ENCODE measurements at places on chromosomes 16 and 17.

- no peak for DNase-seq
Observed at GRCh38 chr16:50298591-50299507, 32.5 kb downstream of the ADCY7 start.

DNA sequence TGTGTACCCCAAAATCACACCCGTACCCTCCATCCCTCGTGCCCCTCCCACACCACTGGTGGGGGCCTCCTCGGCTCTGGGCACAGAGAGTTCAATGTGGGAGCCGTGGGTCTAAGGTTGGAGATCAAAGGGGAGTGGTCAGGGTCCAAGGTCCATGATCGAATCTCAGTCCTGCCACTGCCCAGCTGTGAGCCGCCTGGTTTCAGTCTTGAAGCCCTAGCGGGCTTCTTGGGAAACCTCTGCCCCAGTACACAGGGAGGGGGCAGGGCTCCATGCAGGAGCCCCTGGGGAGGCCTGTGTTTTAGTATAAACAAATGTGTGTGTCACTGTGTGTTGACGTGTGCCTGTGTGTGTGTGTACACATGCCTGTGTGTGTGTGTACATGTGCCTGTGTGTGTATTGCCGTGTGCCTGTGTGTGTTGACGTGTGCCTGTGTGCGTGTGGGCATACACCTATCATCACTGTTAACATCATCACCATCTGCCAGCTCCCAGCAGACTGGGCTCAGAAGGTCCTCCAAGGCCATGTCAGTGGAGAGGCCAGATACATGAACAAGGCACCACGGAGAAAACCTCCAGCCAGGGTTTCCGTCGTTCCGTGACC lies 26.5 kb upstream of the ZNF469 start:
- no peak for DNase-seq

GRCh38 chr16:81715358-81716196 lies 63.5 kb upstream of the PLCG2 start:
- no peak for DNase-seq

DNA sequence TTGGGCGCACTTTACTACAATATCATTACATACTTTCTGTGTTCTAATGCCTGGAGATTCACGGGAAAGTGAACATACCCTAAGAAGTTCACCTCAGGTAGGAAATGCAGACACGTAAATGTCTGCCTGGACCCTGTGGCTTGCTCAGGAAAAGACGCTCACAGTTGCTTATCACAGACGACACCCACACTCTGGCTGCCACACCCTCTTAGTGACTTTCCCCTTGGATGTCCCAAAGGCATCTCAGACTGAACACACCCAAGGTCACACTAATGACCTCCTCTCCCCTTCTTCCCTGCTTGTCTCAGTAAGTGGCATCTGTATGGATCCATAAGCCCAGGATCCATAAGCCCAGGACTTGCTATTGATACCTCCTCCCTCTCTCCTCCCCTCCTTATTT lies 32.6 kb downstream of the CDRT15 start:
- DNase-seq = no peak

DNA sequence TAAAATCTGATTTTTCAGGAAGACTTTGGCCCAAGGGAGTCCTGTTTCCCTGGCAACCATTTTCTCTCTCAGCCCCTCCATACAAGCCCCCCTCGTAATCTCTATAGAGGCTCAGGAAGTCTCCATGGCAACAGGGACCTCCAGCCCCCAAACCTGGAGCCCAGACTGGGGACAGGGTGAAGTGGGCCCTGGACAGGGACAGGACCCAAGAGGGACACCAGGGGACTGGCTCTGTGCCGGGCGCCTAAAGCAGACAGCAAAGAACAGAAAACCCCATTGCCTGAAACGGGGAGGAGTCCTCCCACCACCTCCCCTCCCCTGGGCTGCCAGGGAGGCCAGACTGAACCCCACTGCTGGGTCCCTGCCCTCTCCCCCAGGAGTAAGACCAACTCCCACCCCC lies 40.6 kb downstream of the CPNE2 start:
- no peak for DNase-seq

GRCh38 chr16:56997264-56997663 lies 7.9 kb downstream of the NLRC5 start:
- DNase-seq = no peak

DNA sequence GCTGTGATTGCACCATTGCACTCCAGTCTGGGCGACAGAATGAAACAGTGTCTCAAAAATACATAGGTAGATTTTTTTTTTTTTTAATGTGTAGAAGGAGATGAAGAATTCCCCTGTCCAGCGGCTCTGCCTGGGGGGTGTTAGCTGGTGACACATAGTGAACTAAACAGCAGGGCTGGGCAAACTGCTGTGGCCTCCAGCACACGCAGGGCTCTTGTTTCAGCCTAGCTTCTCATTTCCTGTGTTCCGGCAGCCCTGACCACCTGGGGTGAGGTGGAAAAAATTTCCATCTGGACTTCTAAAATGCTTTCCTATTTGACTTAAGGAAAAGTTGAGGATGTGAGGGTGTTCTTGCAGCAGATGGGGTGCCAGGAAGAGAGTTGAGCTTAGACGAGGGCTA lies 33.3 kb upstream of the RGS9 start:
- DNase-seq = no peak

DNA sequence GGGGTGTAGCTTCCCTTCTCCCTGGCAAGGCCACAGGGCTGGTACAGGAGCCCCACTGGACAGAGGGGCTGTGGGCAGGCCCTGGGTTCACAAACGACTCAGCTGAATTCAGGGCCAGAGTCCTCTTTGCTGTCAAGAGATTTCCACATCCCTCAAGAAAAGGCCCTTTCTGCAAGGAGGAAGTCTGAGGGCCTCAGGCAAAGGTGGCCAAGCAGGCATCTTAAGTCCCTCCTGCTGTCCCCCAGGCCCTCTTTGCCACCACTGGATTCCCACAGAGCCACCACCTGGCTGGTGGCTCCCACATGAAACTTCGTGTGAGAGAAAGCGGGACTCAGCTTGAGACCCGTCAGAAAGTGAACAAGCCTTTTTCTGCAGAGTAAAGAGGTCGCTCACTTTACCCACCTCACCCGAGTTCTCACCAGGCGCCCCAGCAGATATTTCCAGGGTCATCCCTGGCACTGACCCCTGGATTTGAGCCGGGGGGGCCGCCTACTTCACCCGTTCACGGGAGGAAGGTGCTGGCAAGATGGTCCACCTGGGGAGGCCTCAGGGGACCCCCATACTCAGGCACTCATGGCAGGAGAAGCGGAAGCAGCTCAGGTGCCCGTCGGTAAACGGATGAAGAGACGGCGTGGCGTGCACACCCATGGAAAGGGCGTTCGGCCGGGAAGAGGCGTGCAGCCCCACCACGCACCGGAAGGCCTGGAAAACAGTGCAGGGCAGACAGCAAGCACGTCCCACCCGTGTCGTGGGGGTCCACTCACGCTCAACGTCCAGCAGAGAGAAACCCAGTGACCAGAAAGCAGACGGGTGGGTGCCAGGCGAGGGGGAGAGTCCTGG lies 3.6 kb downstream of the RNF166 start:
- DNase-seq = peak; percentile 70

DNA sequence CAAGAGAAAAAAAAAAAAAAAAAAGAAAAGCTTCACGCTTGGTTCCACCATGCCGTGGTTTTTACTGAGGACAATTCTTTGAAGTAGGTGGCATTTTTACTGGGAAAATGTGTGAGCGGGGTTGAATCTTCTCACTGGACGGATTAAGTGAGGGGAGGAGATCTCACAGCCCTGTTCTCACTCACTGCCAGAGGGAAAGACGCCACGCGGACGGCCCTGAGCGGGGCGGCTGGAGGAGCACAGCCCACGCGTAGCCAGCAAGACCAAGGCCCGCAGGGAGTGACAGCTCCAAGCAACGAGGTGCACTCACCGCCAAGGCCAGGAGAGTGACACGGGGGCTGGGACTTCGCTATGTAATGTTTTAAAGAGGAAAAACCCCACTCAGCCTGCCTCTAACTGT lies 43.1 kb downstream of the MRM3 start:
- no peak for DNase-seq

- no peak for DNase-seq
Observed at GRCh38 chr17:49748791-49749190, 15.1 kb downstream of the FAM117A start.

DNA sequence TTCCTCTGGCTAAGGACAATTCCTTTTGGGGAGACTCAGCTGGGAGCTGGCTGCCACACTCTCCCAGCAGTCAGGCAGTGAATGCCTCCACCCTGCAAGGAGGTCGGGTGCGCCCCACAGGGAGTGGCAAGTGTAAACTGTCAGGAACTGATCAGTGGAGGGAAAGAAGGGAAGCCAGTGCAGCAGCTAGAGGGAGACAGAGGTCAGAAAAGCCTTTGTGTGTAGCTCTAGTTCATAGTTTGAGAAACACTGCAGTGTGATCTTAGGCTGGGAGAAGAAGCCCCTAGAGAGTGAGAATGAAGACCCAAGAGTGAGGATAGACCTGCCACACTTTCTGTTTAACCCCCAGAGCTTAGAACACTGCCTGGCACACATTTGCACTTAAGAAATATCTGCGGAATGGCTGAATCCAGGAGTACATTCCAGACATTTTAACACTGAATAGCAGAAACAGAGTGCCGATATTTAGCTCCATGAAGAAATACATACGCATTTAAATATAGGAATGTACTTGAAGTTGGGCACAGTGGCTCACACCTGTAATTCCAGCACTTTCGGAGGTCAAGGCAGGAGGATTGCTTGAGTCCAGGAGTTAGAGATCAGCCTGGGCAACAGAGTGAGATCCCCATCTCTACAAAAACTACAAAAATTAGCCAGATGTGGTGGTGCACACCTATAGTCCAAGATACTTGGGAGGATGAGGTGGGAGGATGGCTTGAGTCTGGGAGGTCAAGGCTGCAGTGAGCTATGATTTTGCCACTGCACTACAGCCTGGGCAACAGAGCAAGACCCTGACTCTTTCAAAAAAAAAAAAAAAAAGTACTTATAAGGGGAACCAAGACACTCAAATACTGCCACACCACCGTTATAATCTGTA lies 11.1 kb upstream of the SLC5A11 start:
- DNase-seq = peak; percentile 6

DNA sequence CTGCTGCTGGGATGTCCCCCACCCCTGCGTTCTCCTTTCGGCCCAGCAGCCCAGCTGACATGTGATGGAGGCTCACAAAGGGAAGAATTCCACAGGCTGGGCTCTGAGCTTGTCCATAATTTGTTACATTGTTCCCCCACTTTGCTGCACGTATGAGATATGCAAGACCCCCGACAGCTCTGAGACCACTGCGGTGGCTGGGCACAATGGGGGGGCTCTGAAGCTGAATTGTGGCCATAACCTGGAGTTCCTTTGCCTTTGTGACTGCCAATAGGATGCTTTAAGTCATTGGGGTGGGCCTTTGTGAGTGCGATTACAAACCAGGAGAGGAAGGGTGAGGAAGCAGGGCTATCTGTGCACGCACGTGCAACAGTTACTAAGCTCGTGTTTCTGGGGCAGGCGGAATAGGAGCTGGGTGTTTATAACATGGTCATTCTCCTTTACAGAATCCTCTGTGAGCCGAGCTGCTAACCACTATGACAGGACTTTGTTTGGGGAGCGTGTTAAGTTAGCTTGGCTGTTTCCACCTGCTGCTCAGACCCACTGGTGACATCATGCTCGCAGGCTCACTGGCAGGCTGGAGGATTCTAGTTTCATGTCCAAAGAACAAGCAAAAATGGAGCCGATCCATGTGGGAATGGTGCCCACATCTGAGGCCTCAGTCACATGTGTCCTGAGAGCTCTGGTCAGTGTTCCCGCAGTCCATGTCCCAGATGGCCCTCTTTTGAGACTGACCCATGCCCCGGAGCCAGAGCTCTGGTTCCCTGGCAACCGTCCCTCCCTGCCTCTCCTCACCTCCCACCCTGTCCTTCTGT lies 208.3 kb upstream of the SALL1 start:
- DNase-seq = no peak

DNA sequence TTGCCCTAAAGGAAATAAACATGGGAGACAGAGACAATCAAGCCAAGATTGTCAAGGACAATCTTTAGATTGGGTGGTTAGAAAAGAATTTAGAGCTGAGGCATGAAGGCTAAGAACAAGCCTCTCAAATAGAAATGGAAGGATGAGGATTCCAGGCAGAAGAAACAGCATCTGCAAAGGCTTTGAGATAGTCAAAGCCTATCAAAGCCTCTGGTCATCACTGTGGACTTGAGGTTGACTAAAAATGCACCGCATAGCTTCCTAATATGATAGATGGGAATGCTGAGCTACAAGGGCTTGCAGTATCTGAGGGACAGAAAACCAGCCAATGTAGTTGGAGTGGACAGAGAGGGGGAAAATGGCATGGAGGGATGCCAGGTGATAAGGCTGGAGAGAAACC lies 109.8 kb upstream of the FAM20A start:
- DNase-seq = no peak

- no peak for DNase-seq
Observed at GRCh38 chr16:12267491-12267890, 291.0 kb downstream of the SNX29 start.

GRCh38 chr17:1939981-1940809 lies 84.9 kb downstream of the RTN4RL1 start:
- no peak for DNase-seq

- no peak for DNase-seq
Observed at GRCh38 chr16:66146798-66147197, 219.7 kb upstream of the CDH5 start.

DNA sequence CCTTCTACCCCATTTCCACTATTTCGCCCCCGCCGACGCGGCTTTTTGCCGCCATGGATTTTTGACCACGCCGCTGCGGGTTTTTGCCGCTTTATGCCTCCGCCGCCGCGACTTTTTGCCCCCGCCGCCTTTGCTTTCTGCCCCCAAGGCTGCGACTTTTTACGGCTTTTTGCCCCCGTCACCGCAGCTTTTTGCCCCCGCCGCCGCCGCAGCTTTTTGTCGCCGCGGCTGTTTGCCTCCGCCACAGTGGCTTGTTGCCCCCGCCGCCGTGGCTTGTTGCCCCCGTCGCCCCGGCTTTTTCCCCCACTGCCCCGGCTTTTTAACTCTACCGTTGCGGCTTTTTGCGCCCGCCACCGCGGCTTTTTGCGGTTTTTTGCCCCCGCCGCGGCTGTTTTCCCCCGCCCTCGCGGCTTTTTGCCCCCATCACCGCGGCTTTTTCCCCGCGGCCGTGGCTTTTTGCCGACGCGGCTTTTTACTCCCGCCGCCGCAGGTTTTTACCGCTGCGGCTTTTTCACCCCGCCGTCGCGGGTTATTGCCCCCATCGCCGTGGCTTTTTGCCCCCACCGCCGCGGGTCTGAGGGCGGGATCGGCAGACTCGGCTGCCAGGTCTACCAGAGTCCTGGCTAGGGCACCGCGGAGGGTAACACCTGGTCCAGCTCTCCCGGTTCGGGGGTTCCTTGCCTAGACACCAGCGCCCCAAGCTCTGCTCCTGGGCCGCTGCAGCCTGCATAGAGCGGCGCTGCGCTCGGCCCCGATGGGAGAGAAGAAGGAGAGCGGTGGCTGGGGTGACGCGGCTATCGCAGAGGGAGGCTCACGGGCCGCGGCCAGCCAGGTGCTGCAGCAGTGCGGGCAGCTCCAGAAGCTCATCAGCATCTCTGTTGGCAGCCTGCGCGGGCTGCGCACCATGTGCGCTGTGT lies 562.7 kb upstream of the WSB1 start:
- no peak for DNase-seq

DNA sequence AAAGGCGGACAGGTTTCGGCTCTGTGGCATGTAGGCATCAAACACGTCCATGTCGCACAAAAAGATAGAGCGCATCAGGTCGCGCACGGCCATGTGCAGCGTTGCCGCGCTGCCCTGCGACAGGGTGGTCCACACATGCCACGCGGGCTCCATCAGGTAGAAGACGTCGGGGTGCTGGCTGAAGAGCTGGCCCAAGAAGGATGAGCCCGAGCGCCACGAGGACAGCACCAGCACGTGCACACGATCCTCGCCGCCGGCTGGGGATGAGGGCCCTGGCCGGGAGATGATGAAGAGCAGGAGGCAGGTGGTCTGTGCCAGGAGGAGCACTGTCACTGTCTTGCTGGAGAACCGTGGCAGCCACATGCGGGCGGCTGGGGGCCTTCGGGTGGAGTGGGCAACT lies 5.9 kb downstream of the CHST5 start:
- no peak for DNase-seq

All from AML-193 (cell line).